ENCODE measurements at places on chromosomes 7 and 10.

- DNase-seq = no peak
These were observed 110.5 kb downstream of the PAXIP1 start for GRCh38 chr7:154892459-154892858.

GRCh38 chr7:155665957-155666287 is 21.5 kb downstream of the RBM33 start:
- no peak for DNase-seq

- DNase-seq = no peak
These were observed 180.6 kb upstream of the CHRM2 start for GRCh38 chr7:136687693-136688322.

GRCh38 chr7:21656796-21657195 is 114.0 kb downstream of the DNAH11 start:
- DNase-seq = no peak

DNA sequence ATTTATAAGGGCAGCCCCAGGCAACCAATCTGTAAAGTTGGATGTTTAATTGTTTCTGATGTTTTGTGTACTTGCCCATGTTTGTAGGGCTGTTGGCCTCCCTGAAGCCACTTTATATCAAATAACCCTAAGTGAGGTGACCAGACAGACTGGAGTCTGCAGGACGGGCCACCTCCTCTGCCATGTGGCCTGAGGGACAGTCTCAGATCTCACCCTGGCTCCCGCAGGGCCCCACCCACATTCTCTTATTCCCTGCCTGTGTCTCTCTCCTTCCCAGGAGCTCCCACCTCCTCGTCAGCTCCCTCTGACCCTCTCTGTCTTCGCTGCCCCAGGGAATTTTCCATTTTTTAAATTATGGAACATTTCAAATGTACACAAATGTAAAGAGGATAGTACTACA is 9.5 kb upstream of the C10orf71 start:
- DNase-seq = no peak

GRCh38 chr10:121448766-121449421 is 149.3 kb downstream of the FGFR2 start:
- no peak for DNase-seq

DNA sequence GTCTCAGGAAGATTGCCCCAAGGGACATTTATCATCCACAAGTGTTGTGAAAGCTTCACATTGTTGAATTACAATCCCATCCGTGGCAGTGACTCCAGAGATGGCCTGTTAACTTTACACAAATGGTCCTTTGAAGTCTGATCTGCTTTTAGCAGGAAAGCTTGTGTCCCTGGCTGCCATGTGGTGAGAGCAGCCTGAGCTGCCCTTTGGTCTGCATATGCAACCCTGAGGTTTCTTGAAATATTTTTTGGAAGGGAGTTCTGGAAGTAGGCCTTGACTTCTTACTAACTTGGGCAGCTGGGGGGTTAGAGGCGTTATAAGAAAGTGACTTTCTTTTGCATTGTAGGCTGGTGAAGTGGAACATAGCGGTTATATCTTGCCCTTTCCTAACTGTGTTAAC is 41.3 kb upstream of the FAM180A start:
- no peak for DNase-seq

GRCh38 chr7:114940220-114940619 is 18.3 kb downstream of the MDFIC start:
- no peak for DNase-seq

GRCh38 chr10:127915324-127915723 is 8.4 kb downstream of the PTPRE start:
- no peak for DNase-seq

GRCh38 chr7:74155810-74156395 is 18.3 kb upstream of the EIF4H start:
- no peak for DNase-seq

- DNase-seq = no peak
These were observed 10.5 kb downstream of the CPVL start for GRCh38 chr7:29135846-29136245.

All from CD4-positive, alpha-beta T cell treated with Interleukin-4 for 1 hour (primary cell).